SHP77 (cell line): ENCODE measurements at places on chromosomes 5 and 9.

GRCh38 chr5:96785326-96786109 lies 22.2 kb downstream of the ERAP1 start:
- DNase-seq = no peak

- DNase-seq = no peak
Measured at GRCh38 chr9:84317563-84317962, 23.0 kb downstream of the SLC28A3 start.

GRCh38 chr5:154740957-154741356 lies 14.2 kb upstream of the LARP1 start:
- no peak for DNase-seq

- DNase-seq = no peak
Measured at GRCh38 chr5:73306741-73307275, 133.8 kb downstream of the TMEM174 start.

- no peak for DNase-seq
Measured at GRCh38 chr5:109705596-109705995, 15.9 kb downstream of the MAN2A1 start.

DNA sequence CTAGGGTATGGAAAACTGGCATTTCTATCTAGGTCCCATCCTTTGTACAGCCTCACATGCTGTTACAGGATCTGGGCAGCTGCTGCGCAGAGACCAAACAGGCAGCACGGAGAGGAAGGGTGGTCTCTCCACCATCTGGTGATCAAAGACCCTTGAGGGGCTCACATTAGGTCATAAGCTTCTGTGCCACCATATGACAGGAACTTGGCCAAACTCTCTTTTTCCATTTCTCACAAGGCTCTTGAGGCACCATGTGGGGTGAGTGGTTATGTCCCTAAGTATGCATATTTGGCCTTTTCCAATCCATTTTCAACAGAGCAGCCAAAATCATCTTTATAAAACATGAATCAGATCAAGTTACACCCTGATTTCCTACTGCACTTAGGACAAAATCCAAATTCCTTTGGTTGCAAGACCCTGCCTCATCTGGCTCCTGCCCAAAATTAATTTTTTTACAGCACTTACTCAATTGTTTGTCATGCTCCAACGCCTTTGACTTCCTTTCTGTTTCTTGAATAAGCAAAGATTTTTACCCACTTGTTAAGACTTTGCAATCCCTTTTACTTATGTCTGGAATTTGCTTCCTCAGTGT lies 730.0 kb downstream of the MAT2B start:
- DNase-seq = no peak

- DNase-seq = no peak
Measured at GRCh38 chr5:141517312-141517711, 28.4 kb downstream of the PCDHGC5 start.

DNA sequence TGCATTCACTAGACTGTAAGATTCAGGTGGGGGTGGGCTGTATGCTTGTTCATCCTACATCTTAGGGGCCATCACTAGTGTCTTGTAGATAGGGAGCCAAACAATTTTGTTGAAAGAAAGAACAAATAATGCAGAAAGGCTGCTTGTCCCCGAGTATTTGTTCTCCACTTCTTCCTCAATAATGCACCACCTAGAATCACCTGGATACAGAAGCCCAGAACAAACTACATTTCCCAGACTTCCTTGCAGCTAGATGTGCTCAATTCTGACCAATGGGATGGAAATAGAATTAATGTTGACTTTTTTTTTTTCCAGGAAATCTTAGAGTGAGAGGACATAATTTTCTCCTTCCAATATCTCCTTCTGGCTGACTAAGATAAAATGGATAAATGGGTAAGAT lies 38.9 kb upstream of the TNFSF8 start:
- DNase-seq = no peak

- no peak for DNase-seq
Measured at GRCh38 chr9:133960568-133961129, 31.5 kb downstream of the VAV2 start.

DNA sequence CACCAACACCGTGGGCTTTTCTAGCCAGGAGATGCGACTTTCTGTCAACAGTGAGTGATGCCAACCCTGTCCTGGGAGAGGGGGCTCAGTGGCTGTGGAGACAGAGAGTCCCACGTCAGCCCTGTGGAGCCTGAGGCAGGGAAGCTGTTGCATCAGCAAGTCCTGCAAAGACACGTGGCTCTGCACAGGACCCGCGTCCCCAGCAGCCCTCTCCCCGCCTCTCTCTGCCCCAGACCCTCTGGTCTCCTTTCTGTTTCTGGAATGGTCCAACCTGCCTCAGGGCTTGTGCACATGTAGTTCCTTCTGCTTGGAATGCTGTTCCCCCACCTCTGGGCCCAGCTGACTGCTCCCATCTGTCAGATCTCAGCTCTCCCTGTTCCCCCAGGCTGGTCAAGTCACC lies 60.4 kb downstream of the HMCN2 start:
- no peak for DNase-seq

DNA sequence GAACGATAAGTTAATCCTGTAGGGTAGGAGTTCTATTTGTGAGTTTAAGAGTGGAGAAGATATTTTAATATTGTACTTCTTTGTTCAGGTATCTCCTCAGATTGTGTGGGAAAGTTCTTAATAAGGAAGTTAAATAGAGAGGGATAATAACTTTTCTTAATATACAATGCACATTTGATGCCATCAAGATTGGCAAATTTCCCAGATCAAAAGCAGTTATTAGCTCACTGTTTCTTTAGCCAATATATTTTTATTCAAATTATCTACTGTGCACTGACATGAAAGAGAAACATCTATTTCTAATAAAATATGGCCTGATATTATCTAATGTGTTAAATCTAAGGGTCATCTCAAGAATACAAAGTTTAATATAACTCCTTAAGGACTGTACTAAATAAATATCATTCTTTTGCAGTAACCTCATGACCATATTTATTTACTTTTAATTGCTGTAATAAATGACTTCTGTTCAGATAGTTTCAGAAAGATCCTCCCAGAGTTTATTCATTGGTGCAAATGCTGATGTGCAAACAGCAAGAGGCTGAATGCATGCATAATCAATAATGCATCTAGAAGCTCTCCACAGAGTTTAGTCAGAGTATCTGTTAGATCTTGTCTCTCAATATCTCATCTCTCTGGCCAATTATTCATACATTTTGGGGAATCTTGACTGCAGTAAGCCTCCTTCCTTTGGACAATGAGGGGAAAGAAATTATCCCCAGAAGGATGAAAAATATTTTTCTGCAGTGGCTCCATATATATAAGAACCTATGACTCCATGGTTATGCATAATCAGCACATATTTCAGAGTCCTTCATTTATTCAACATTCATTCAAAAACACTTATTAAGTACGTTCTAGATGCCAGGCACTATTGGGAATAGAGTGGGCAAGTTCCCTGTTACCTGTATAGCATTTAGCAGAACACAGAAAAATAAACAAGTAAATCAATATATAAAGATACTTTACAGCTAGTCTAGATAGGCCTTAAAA lies 85.3 kb downstream of the SPATA31D1 start:
- no peak for DNase-seq

- no peak for DNase-seq
Measured at GRCh38 chr5:83447533-83447932, 24.0 kb upstream of the VCAN start.

GRCh38 chr9:130934702-130935647 lies 4.1 kb downstream of the FIBCD1 start:
- DNase-seq = no peak

- no peak for DNase-seq
Measured at GRCh38 chr5:149383399-149383798, 4.3 kb upstream of the IL17B start.

DNA sequence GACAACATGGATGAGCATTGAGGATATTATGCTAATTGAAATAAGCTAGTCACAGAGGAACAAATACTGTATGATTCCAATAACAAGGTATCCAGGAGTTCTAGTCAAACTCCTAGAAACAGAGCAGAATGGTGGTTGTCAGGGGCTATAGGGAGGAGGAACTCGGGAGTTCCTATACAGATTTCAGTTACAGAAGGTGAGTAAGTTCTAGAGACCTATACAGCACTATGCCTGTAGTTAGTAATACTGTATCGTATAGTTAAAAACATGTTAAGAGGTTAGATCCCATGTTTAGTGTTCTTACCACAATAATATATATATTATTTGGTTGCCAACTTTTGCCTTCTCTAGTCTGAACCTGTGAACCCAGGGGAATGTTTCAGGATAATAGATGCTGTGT lies 7.9 kb upstream of the OXCT1 start:
- DNase-seq = no peak

GRCh38 chr9:2788919-2789318 lies 55.0 kb downstream of the PUM3 start:
- no peak for DNase-seq

DNA sequence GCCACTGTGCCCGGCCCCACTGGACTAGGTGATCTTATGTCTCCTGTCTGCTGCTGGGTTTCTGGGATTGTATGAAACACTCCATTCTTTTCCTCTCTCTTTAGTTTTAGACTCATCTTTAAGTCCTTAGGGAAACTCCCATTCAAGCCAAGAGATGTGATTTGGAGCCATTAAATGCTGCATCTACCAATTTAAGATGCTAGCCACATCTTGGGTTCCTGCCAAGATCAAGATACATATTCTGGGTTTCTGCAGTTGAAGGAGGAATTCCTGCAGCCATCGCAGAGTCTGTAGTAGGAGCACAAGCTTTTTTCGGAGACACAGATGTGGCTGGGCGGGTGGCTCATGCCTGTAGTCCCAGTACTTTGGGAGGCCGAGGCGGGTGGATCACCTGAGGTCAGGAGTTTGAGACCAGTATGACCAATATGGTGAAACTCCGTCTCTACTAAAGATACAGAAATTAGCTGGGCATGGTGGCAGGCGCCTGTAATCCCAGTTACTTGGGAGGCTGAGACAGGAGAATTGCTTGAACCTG lies 23.2 kb downstream of the STXBP1 start:
- DNase-seq = no peak

GRCh38 chr9:34179213-34180136 lies 632 bp downstream of the UBAP1 start:
- no peak for DNase-seq

GRCh38 chr9:112531666-112532282 lies 45.1 kb downstream of the KIAA1958 start:
- no peak for DNase-seq

- DNase-seq = no peak
Measured at GRCh38 chr9:87405677-87406542, 91.8 kb upstream of the DAPK1 start.

GRCh38 chr5:9313751-9314150 lies 232.1 kb downstream of the SEMA5A start:
- no peak for DNase-seq

DNA sequence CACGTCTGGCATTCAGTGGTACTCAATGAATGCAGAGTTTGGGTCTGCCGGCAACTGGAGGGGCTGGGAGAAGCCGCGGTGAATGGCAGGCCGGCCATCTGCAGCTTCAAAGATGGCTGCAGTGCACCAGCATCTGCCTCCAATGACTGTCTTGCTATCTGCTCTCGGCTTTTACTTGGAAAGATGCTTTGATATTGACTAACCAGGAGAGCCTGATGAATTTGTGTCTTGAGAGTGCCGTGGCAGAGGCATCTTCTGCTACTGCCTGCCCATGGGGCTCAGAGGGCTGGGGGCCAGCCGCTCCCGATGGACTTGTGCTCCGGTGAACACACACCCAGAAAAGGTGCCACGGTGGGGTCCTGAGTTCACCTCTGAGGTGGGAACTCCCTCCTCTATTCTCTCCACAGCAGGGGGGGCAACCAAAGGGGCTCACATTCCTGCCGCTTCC lies 164.5 kb downstream of the COL23A1 start:
- no peak for DNase-seq

DNA sequence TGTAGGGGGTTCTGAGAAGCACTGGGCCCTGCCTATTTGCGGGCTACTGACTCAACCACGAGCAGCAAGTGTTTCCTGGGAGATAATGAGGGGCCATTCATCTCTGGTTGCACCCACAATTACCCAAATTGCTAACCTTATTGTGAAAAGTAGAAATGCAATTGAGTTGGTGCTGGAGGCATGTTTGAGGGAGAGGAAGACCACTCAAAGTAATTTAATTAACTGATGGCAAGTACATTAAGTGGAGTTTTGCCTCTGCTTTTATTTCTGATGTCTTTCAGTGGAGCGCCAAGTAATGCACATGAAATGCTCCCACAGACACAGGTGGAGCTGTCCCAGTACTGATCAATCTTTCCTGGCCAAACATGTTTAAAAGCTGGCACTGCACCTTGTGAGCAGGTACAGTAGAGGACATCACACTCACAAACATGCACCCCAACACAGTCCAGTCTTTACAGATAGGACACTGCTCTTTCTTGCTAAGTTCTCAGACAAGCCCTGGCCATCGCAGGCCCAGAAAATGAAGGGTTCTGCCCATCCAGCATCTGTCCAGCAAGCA lies 195.4 kb downstream of the HSPA4 start:
- DNase-seq = no peak

DNA sequence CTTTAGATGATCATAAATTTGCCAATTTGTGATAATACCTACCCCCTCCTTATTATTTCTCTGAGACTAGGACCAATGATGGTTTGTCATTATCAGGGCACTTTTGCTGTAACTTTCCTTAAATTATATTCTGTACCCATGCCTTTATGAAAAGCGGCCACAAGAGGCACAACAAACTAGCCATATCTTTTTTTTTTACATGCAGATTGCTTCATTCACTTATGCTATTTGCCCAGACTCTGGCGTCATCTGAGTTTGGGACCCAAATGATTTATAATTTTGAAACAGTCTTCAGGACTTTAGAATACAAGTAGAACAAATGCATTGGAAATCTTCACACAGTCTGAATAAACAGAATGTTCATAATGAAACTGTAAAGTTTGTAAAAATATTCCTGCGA lies 408.1 kb downstream of the MAT2B start:
- DNase-seq = no peak
